NCI-H2107 (cell line): ENCODE measurements at places on chromosomes 11 and 22.

DNA sequence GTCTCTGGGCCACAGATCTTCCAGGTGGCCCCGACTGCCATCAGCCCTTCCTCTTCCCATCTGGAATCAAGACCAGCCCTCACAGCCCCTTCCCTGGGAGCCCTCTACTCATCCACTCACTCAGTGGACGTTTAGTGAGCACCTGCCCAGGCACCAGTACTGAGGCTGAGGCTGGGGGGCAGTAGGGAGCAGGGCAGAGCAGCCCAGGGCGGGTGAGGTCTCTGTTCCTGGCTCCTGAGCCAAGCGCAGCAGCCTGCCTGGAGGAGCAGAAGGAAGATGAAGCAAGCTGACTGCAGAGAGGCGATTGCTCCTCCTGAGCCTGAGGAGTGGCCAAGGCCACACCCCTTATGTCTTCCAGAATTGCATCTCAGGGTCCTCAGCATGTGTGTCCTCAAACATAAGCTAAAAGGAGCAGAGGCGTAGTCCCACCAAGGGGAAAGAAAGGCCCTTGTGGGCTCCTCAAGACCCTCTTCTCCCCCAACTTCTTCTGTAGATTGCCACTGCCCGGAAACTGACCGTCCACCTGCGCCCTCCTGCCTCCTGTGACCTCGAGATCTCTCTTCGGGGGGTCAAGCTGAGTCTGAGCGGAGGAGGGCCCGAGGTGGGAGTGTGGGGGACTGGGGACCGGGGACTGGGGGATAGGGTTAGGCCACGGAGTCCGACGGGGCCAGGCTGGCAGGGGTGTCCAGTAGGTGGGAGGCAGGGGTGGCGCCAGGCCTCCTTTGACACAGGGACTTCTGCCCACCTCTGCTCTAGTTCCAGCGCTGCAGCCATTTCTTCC lies 5.8 kb downstream of the MAPK8IP2 start:
- DNase-seq, result no peak

DNA sequence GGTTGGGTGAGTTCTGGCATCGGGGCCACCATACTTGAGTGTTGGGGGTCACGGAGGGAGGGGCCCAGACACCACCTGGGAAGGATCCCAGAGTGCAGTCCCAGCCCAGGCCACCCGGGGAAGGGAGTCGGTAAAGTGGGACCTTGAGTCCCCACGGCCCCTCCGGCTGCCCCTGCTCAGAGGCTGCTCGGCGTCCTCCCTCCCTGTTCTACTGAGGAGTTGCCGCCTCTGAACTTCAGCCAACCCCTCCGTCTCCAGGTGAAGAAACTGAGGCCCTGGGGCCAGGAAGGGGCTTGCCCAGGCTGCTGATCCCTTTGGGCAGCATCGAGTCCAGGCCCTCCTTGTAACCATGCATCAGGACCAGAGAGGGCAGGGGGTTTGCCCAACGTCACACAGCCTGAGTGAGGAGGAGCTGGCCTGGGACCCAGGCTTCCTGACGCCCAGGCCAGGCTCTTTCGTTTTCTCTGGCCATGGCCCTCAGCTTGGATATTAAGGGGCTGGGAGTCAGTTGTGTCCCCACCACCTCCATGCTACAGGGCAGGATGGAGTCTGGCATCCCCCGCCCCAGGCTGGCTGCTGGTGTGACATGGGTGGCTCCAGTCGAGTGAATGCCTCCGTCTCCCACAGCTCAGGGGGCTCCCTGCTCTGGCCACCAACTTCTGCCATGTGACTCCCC lies 1.3 kb downstream of the PARVG start:
- DNase-seq, result no peak

GRCh38 chr11:28176351-28176750 lies 68.2 kb downstream of the METTL15 start:
- DNase-seq, result no peak

- no peak for DNase-seq
These were observed 22.8 kb downstream of the JAML start for GRCh38 chr11:118201966-118202365.

GRCh38 chr22:19215360-19215759 lies 36.8 kb upstream of the SLC25A1 start:
- no peak for DNase-seq

GRCh38 chr11:94781837-94782236 lies 13.7 kb downstream of the AMOTL1 start:
- no peak for DNase-seq

GRCh38 chr22:35069541-35069940 lies 3.6 kb downstream of the ISX start:
- DNase-seq, result no peak

- no peak for DNase-seq
These were observed 671.7 kb downstream of the BRD1 start for GRCh38 chr22:49155770-49156580.

- no peak for DNase-seq
These were observed 12.8 kb upstream of the FGF3 start for GRCh38 chr11:69831985-69832384.

DNA sequence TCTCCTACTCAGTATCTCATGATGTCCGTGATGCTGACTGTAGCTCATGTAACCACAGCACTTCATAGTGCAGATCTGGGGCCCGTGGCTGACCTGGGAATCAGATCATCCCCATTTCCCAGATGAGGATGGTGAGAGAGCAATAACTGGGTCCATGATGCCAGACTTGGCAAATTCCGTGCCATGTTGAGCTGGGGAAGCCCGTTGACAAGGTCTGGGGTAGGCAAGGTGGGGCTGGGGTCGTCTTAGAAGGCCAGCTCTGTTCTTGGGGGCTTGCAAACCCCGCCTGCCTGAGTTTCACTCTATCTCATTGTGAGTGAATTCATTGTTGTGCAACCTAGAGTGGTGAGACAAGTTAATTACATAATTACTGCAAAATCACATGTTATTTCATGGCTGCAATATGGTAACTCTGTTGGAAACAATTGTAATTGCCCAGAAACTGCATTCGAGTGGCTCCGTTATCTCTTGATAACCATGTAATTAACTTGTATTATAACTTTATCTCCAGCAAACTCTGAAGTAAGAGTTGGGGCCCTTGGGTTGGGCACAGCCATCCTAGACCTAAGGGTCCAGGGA lies 41.7 kb downstream of the LMO1 start:
- DNase-seq, result no peak

DNA sequence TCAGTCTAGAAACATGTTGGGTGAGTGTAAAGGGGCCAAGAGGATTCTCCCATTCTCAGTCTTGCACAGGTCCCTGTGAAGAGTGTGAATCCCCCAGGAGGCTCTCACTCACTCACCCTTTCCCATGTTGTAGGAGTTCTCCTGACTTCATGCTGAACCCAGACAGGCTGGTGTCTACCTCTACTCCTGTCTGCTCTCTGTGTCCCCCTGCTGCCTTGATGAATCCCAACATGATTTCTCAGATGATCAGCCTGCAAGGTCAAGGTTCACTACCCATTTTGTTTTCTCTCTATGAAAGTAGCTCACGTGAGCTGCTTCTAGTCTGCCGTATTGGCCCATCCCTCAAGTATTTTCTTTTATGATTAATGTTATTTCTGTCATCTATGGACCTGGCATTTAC lies 500.6 kb downstream of the ETS1 start:
- no peak for DNase-seq

- DNase-seq, result no peak
These were observed 25.5 kb upstream of the MALAT1 start for GRCh38 chr11:65473278-65473860.

DNA sequence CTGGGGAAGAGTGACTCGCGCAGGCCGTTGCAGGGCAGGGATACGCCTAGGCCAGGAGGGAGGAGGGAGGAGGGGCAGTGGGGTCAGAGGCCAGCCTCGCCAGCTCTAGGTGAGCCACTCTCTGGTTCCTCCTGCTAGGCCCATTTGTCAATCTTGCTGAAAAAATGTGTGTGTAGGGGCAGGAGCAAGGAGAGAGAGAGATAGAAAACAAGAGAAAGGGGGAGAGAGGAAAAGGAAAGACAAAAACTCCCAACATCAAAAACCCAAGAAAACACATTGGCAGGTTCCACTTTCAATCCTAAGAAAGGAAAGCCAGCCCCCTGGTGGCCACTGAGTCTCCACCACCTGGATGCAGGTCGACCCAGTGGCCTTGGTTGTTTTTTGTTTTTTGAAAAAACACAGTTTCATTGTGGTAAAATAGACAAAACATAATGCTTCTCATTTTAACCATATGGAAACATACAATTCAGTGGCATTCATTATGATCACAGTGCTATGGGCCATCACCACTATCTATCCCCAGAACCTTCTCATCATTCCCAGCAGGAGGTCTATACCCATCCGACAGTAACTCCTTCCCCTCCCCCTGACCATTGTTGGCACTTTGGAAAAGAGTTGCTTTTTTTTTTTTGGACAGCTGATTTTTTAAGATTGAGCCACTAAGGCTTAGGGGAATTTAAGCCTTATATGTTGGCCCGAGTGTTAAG lies 10.9 kb downstream of the OMP start:
- DNase-seq, result no peak

GRCh38 chr11:44531636-44532035 lies 33.8 kb upstream of the CD82 start:
- DNase-seq, result no peak

DNA sequence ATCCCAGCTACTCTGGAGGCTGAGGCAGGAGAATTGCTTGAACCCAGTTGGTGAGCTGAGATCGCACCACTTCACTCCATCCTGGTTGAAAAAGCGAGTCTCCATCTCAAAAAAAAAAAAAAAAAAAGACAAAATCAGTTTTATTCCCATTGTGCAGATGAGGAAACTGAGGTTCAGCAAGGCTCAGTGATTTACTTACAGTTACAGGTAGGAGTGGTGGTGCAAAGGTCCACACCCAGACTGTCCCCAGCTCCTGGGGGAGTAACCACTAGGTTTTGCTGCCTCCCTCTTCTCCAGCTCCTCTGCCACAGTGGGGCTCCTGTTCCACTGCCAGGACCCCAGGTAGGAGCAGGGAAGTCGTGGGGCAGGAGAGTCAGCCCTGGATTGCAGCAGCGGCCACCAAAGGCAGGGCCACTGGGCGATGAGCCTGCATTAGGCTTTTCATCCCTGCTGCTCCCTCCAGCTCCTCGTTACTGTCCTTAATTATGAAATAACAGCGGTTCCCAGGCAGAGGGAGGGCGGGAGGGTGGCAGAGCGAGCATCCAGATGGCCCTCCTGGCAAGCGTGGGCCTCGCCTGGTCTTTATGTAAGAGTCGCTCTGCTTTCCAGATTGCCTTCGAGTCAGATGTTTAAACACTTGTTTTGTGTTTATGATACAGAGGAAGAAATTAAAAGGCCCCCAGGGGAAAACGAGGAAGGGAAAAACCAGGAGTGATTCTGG lies 15.5 kb upstream of the RASD2 start:
- peak; percentile 47 for DNase-seq

DNA sequence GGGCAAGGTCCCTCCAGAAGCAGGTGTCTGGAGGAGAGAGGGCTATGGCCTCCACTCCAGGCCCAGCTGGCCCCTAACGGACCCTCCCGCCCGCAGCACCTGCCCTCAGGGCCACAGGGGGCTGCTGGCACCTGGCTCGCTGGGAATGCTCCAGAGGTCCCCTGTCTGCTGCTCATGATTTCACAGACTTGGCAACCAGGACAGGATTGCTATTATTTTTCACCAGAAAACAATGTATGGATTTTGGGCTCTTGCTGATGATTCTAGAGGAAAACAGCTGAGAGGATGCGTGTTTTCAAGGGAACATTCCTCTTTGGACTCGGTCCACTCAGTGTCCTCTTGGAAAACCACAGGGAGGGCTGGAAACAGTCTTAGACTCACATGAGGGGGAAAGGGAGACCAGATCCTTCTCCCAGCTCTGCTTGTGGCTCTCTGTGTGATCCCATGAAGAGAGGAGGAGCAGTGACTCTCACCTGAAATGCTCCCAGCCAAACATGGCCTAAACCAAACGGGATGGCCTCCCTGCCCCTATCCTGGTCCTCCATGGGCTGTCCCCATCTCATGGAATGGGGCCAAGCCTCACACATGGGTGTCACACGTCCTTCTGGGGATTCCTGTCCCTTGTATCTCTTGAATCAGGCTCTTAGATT lies 15.8 kb downstream of the MYEOV start:
- DNase-seq, result no peak

- DNase-seq, result no peak
These were observed 7.8 kb downstream of the OR8B12 start for GRCh38 chr11:124535552-124536232.

GRCh38 chr11:21460082-21460481 lies 732.8 kb upstream of the ANO5 start:
- no peak for DNase-seq

DNA sequence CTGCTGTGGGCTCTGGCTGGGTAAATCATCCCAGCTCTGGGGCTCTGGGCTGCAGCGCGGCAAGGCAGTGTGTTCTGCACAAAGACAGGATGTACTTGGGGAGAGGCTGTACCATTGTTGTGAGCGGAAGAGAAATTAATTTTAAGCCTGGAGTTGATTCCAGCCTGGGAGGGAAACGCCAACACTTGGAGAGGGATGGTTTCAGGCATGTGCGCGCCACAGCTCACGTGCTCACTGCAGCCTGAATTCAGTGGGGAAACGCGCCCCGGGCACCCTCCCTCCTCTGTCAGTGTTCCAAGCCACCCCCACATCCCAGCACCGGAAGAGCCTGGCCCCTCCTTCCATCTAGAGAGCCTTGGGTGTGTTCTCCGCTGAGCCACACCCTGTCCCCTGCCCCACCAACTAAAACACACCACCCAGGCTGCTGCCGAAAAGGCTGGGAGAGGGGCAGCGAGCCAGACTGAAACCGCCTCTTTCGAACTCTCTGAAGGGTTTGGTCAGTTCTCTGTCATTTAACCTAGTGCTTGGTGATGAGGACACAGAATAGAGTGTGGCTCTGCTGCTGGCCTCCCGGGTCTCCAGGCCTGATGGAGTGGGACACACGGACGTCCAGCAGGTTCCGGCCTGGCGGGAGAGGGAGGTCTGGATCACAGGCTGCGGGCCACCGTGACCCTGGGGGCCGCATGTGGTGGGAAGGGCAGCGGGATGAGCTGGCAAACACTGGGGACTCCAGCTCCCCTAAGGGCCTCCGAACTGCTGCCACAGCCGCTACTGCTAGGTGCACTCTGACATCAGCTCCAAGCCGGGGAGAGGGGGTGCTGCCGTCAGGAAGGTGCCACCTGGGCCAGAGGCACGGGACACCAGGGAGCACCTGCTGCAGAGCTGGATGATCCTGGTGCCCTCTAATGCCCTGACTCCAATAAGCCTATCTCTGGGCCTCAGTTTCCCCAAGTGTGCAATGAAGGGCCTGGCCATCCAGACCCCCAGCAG lies 230.8 kb downstream of the CTTN start:
- DNase-seq, result peak; percentile 39
